ENCODE measurements at places on chromosomes 4 and X.

- DNase-seq = no peak
These were observed 706.1 kb upstream of the EPHA5 start for GRCh38 chr4:66376396-66376795.

GRCh38 chrX:54271664-54272063 is 86.2 kb downstream of the WNK3 start:
- no peak for DNase-seq

DNA sequence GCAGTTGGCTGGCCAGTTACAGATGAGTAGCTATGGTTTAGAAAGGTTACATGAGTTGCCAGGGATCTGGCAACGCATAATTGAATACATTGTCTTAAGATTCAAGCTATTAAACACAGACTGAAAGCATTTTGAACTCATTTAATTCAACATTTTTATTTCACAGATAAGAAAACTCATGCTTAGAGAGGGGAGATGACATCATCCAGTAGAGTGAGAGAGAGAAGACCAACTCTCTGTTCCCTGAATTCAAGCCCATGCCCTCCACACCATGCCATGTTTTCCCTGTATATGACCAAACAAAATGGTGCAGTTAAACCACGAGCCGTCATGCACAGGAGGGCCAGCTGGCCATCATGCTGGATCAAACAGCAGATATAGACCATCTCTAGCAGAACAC is 22.6 kb downstream of the SNCA start:
- DNase-seq = no peak

- DNase-seq = no peak
These were observed 196.8 kb downstream of the HEPH start for GRCh38 chrX:66360894-66361293.

- DNase-seq = no peak
These were observed 13.0 kb downstream of the RGS12 start for GRCh38 chr4:3305610-3306371.

- DNase-seq = no peak
These were observed 41.0 kb downstream of the MAP7D3 start for GRCh38 chrX:136210243-136210642.

DNA sequence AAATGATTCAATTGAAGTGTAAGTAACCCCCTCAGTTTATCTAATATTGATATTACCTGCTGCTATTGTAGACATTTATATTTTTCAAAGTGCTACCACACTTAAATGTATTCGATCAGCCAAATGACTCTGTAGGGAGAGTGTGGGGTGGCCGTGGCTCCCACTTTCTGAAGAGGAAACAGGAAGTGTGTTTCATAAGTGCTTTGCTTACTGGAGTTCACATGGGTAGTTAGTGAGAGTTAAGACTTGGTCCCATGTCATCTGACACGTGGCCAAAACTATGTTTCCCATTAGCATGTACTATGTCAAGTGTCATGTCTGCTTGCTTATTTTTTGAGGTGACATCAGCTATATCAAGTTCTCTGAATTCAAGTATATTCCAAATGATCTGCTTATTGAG is 308.1 kb upstream of the GATB start:
- no peak for DNase-seq

All from stimulated activated CD8-positive, alpha-beta memory T cell treated with anti-CD3 and anti-CD28 coated beads, Interleukin-15, amount 100 ng/mL, for 1 hour (primary cell).